Stimulated activated CD4-positive, alpha-beta T cell treated with anti-CD3 and anti-CD28 coated beads, Interleukin-4, amount 100 ng/mL, for 4 hours (primary cell): ENCODE measurements at places on chromosomes 16 and 17.

DNA sequence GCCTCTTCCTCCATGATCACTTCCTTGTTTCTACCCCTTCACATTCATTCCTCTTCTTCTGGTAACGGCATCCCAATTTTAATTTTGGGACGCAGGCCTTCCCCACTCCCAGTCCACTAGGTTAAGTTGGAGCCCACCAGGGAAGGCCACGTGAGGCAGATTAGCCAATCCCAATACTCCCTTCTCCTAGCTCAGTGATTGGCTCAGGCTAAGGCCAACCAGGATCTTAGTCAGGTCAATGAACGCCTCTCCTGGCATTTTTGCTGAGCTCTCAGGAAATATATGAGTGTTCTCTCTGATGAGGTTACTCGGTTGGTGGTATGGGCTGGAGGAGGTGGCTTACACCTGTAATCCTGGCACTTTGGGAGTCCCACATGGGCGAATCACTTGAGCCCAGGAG lies 15.4 kb downstream of the SEZ6L2 start:
- DNase-seq = no peak

- no peak for DNase-seq
Observed at GRCh38 chr16:22204091-22204655, 1.9 kb upstream of the EEF2K start.

DNA sequence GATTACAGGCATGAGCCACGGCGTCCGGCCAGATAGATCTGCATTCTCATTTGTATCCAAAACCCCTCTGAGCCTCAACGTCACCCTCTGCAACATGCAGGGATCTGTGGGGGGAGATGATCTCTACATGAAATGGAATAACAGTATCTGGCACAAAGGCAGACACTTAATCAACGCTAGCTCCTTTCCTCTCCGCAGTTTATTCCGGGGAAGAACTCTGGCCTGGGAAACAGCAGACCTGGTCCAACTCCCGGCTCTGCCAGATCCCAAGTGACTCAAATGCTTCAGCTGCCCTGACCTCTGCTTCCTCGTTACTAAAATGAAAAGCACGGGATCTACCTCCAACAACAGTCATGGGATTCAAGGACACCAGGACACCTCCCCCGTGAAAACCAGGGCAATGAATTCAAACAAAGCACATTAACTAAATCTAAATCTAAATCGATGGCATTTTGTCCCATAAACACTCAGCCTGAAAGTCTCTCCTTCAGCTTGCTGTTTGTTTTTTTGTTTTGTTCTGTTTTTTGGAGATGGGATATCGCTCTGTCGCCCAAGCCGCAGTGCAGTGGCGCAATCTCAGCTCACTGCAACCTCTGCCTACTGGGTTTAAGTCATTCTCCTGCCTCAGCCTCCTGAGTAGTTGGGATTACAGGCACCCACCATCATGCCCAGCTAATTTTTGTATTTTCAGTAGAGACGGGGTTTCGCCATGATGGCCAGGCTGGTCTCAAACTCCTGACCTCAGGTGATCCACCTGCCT lies 78.2 kb downstream of the NXN start:
- no peak for DNase-seq

GRCh38 chr16:3701531-3701930 lies 15.8 kb downstream of the TRAP1 start:
- DNase-seq = no peak

GRCh38 chr16:31513884-31514283 lies 5.7 kb upstream of the RUSF1 start:
- DNase-seq = no peak

GRCh38 chr17:48100160-48100559 lies 1.1 kb downstream of the CBX1 start:
- no peak for DNase-seq

DNA sequence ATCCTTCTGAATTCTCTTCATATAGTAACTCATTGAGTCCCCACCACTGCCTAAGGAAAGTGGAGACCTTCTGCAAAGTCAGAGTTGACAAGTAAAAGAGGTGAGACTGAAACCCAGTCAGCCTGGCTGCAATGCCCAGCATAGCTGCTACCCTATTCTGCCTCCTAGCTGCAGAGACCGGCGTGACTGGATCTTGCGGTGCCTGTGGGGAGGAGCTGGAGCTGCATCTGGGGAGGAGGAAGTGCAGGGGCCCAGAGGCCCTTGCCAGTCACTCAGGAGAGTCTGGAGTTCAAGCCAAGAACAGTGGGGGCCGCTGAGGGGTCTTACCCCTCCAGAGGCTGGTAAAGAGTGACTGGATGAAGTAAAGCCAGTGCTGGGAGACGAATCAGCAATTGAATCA lies 35.0 kb upstream of the ZNF423 start:
- peak; percentile 4 for DNase-seq

- DNase-seq = no peak
Observed at GRCh38 chr16:81678326-81679095, 100.6 kb upstream of the PLCG2 start.

DNA sequence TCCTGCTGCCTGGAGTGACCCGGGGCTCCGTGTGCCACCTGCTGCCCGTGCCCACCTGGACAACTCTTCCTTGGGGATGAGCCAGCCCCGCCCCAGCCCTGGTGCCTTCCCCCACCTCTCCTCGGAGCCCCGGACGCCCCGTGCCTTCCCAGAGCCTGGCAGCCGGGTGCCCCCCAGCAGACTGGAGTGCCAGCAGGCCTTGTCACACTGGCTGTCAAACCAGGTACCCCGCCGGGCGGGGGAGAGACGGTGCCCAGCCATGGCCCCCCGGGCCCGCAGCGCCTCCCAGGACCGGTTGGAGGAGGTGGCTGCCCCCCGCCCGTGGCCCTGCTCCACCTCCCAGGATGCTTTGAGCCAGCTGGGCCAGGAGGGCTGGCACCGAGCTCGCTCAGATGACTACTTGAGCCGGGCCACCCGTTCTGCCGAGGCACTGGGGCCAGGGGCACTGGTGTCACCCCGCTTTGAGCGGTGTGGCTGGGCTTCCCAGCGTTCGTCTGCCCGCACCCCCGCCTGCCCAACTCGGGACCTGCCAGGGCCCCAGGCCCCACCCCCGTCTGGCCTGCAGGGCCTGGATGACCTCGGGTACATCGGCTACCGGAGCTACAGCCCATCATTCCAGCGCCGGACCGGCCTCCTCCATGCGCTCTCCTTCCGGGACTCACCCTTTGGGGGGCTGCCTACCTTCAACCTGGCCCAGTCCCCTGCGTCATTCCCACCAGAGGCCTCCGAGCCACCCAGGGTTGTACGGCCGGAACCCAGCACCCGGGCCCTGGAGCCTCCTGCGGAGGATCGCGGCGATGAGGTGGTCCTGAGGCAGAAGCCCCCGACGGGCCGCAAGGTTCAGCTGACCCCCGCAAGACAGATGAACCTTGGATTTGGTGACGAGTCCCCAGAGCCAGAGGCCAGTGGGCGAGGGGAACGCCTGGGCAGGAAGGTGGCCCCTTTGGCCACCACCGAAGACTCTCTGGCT lies 38.4 kb downstream of the ARHGAP23 start:
- DNase-seq = no peak

DNA sequence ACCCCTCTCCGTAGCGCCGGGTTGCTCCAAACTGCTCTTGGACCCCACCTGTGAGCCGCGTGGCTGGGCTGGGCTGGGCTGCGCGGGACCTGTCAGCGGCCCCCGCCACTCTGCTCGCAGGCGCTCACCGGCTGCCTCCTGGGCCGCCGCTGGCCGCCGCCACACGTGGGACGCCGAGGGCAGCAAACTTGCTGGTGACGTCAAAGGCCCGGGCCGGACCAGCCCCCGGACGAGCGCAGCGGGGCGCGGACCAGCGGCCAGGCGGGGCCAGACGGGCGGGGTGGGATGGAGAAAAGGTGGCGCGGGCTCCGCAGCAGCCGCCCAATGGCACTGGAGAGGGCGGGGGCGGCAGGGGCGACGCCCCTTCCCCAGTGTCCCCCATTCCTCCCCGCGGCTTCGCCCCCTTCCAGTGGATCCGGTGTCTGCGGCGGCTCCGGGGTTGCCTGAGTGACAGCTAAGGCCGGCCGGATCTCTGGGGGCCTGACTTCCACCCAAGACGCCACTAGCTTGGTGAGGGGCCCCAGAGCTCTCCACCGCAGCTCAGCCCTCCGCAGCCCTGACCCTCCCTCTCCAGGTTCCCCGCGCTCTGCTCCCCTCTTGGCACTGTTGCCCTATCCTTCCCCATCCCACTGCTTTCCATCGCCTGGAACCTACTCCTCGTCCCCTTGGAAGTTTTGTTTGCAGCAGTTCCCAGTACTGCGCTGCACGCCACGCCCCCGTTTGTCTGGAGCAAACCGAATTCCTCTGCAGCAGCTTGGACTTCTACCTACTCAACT lies at the start of gene HS3ST3A1:
TSS of gene HS3ST3A1 (minus strand) at position 154 of the 776 bp plus-strand sequence. CDS start 800 bp downstream, outside the sequence.
- no peak for DNase-seq

DNA sequence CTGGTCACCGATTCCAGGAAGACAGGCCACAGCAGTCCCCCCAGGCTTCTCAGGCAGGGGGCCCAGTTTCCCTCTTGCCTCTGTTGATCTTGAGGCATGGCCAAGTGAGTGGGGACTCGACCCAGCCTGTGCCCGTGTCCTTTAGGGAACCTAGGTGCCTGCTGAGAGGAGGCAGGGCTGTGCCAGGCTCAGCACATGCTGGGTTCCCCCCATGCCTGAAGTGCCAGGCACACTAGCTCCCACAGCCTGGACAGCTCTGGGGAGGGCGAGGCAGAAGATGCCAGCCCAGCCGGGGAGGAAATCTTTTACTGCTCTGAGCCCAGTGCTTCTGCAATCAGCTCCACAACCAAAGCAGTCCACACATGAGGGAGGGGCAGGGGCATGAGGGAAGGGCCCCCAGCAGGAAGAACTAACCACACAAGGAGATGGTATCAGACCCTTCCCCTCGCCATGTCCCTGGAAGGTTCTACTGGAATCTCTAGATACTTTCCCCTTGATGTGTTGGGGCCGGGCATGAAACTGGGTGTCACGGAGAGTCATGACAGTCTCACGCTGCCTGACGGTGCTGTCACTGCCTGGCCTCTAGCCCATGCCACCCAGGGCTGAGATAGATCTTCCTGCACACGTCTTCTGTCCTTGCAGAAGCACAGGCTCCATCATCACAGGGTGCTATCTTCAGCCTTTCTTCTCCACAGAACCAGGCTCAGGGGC lies 25.5 kb downstream of the MYO18A start:
- no peak for DNase-seq

DNA sequence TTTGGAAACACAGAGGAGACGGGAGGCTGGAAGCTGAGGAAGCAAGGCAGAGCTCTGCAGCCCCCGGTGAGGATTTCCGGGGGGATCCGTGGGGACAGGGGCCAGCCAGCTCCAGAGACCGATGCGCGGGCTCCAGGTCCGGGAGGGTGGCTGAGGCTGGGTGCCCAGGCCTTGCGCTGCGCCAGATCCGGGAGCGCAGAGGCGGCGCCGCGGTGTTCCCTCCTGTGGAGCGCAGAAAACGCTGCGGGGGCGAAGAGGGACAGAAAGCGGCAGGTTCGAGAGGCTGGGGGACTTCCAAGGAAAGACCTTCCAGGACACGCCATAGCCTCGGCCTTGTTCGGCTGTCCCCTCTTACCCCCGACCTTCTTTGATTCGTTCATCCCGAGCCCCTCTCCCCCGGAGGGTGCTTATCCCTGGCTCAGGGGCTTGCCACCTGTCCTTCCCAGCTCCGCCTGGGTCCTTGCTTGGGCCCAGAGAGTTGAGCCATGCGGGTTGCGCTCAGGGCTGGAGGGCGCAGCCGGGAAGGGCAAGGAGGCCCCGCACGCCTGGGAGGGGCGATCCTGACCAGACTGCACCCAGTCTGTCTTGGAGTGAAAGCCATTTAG lies 697 bp upstream of the SHISA9 start:
- DNase-seq = no peak

DNA sequence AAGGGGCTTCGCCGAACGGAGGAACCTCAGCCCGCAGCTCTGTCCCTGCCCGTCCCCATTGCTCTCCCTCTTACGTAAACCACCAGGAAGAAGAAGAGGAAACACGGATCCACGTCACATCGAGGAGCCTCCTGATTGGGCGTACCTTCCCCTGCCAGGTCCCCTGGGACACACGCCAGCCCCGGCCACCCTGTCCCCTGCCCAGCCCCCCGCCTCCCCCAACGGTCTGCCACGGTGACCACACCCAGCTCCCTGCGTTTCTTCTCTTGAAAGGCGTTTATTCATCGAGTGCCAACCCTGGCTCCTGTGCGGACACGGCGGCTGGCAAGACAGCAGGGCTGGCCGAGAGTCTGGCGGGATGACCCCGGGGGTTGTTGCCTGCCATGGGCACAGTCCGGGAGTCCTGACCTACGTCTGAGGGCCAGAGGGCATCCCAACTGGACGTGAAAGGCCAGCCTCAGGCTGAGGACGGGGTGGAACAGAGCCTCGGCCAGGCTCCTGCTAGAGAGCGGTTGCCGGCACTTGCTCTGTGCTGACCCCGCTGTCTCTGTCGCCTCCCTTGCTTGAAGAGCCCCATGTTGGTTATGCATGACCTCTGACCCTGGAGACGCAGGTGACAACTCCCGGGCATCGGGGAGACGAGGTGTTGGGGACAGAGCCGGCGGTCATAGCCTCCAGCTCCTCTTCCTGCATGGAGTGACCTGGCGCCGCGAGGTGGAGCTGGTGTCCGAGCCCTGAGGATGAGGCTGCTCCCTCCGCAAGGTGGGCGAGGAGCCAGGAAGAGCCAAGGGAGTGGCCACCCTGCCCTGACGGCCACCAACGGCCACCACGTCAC lies 40.5 kb upstream of the ACSF3 start:
- no peak for DNase-seq

DNA sequence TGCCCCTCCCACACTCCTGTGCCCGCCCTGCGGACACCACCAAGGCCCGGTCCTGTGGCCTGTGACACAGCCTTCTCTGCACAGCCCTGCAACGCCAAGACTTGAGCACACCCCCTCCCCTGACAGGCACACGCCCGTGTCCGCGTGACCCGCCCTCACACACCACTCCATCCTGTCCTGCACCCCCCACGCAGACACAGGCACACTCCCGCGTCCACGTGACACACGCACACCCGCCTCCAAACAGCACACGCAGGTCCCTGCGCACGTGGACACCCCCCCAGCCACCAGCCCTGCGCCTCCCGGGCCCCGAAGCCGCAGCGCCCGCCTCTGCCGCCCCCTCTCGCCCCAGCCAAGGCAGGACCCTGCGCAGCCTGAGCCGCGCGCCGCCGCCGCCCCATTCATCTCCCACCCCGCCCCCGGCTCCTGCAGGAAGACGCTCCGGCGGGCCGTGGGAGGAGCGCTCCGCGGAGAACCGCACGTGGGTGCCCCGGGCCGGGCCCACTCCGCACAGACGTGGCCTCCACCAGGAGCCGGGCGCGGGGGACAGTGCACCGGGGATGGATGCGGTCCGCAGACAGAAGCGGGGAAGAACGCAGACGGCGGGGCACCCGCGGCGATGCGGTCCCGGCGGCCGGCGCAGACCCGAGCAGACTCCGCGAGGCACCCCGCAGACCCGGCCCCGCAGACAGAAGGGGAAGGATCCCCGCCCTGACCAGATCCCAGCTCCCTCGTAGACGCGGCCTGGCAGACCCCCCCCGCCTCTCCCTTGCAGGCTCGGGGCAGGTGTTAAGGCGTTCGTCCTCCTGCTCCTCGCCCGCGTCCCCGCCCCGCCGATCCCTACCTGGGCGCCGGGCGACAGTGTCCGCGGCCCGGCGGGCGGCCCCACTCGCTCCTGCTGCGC lies 506 bp downstream of the CAMKK1 start:
- peak; percentile 60 for DNase-seq

GRCh38 chr17:39197380-39198185 lies at the start of gene CACNB1:
Gene CACNB1 (minus strand): TSS chr17:39197669. CDS start chr17:39197495, 174 bp downstream.
- peak; percentile 63 for DNase-seq
